ENCODE measurements at places on chromosomes 13 and 19.

DNA sequence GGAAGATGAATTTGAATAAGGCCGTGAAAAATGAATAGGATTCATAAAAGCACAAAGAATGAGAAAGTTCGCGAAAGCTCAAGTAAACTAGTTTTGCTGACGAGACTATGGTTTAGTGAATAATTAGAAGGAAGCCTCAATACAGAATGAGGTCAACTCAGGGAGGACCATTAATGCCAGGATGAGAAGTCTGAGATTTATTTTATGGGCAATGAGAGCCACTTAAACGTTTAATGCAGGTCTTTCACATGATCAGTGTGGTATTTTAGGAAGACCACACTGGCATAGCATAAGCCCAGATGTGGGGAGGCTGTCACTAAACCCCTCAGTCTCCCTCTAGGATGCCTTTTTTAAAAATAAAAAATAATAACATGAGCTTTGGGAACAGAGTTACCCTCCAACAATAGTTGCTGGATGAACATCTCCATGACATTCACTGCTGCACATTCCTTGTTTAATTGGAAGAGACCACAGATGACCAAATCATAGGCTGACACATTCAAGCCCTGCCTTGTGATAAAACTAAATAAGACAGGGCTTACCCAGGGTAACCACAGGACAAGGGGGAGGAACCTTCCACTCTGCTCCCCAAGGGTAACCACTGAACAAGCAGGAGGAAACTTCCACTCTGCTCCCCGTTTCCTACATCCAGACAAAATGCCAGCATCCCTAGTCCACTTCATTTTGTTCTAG, 43.6 kb upstream of the LSM14A start:
- peak; percentile 47 for DNase-seq

GRCh38 chr13:36709136-36709890, 35.5 kb downstream of the SERTM1 start:
- DNase-seq = no peak

- DNase-seq = no peak
Observed at GRCh38 chr19:17429641-17430113, 9.8 kb downstream of the MVB12A start.

DNA sequence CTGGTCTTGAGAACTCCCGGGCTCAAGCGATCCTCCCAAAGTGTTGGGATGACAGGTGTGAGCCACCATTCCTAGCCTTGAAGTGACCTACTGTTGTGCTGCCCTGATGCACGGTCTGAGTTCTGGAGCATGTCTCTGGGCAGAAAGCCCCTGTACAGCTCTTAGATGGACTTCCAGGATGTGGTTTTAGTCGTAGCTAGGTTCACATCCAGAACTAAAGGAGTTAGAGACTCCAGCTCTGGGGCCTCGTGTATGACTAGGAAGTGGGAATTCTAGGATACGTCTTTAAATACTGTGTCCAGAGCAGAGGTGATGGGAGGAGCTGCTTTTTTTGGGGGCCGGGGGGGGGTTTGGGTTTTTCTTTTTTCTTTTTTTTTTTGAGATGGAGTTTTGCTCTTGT, 12.2 kb downstream of the UPF1 start:
- DNase-seq = no peak

- peak; percentile 76 for DNase-seq
Observed at GRCh38 chr19:39398297-39398864, 7.2 kb downstream of the MED29 start.

DNA sequence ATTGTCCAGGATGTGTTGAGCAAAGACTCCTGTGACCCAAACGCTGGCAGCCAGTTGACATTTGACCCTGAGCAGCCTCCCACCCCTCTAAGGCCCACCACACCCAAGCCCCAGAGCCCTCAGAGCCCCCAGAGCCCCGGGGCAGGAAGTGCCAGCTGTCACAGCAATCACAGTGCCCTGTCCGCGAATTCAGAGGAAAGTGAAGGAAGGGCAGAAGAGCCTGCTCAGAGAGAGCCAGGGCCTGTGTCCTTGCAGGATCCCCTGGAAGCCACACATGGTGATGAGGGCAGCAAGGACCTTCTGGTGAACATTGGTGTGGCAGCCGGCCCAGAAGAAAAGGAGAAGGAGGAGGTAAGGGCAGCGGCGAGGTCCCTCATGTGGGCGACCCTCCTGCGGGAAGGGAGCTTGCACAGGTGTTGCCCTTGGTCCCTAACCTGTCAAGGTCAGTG, 63.7 kb downstream of the SPATA13 start:
- DNase-seq = no peak

DNA sequence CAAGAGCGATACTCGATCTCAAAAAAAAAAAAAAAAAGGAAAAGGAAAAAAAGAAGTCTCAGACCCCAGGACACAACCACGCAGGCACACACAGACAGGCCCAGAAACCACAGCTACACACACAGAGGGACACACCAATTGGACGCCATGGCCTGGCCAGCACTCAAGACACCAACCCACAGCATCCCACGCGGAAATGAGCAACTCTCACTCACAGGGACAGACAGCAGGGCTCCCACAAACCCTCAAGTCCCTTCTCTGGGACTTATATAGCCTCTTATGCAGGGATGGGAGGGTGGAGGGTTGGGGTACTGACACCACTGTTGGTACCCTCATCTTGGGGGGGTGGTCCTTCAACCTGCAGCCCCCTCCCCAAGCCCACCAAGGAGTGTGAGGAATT, 5.9 kb downstream of the NOTCH3 start:
- DNase-seq = peak; percentile 60

GRCh38 chr13:50596156-50596555, 247.3 kb downstream of the DLEU7 start:
- DNase-seq = no peak

- no peak for DNase-seq
Observed at GRCh38 chr13:67275351-67275960, 45.3 kb upstream of the PCDH9 start.

DNA sequence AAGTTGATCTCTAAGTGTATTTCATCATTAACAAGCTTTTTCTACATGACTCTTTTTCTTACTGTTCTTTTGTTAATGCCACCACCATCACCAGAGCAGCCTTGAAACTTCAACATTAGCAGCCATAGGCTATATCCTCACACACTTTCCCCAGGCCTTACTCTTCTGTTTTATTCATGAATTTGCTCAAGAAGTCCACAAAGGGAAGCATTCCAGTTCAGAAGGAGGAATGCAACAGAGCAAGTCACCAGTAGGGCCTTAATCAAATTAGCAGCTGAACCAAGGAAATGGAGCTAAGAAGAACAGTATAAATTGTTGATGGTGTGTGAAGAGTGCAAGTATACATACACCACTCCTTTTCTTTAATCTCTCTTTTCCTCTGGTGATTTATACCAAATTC, 223.1 kb downstream of the NBEA start:
- no peak for DNase-seq

DNA sequence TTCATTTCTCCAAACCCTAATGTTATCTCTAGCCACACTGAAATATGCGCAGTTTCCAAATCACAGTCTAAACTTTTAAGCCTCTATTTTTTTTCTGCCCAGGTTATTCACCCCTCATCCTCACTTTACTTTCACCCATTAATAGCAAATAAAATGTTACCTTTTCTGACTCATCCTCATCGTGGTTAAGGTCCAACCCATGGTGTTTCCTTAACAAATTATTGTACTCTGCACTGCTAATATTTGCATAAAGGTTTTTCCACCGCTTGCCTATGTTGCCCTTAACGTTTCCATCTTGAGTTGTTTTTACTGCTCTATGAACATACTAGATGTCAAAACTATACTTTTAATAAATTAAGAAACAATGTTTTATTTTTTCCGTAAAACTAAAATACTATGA, 780.9 kb upstream of the KLHL1 start:
- DNase-seq = no peak

- DNase-seq = peak; percentile 62
Observed at GRCh38 chr19:6087074-6087571, 23.2 kb downstream of the RFX2 start.

- DNase-seq = no peak
Observed at GRCh38 chr13:66468656-66469055, 761.5 kb downstream of the PCDH9 start.

GRCh38 chr13:66128692-66129269, 1101.4 kb downstream of the PCDH9 start:
- DNase-seq = peak; percentile 5

DNA sequence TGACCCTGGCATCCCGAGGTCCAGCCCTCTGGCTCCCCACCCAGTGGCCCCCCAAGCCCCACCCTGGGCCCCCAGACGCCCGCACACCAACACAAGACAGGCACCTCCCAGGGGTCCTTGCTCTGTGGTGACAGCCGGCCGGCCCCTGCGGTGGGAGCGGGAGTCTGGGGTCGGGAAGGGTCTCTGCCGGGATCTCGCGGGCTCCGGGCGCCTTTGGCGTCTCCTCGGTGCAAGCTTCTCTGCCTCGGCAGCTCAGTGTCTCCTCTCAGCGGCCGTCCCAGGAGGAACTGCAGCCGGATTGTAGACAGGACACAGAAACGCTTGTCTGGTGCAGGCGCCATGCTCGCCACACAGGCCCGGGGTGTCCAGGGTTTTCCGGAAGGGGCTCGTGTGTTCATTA, 43.7 kb downstream of the TMEM255B start:
- no peak for DNase-seq

- DNase-seq = peak; percentile 100
Observed at GRCh38 chr13:23701636-23702035, 131.4 kb downstream of the TNFRSF19 start.

GRCh38 chr19:44600466-44600865, 12.9 kb upstream of the IGSF23 start:
- no peak for DNase-seq

DNA sequence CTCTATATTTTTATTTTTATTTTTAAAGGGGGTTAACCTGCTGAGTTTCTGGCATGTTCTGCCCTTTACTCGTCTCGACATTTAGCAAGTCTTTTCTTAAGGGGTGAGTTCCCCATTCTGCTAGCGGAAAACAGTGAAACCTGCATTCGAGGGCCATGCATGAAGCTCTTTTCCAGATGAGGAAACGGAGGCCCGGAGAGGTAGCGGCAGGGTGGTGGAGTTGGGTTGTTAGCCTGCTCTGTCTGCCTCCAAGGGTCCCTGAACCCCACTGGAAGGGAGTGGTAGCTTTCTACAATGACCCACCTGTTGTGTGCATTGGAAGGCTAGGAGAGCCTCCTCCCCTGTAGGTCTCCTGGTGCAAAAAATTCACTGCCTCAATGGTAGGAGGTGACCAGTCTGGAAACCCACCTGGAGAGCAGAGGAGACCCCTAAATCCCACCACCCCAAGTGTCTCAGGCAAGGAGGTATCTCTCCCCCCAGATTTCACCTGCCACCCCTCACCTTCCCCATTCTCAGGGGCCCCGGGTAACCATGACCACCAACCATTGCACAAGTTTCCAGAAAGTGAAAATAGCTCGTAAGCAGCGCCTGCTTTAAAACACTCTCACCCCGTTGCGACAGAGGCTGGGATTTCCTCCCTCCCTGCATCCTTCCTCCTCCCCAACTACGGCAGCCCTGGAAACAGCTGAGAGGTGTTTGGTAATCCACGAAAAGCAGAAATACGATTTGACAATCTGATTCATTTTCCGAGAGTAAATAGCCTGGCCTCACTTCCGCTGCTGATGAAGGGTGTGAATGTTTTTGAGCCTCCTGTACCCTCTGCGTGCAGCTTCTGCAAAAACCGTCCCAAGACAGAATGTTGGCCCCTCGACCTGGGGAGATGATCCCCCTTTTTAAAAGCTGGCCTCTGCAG, 3.5 kb downstream of the KLF2 start:
- DNase-seq = peak; percentile 39

- no peak for DNase-seq
Observed at GRCh38 chr19:29860492-29860891, 48.7 kb downstream of the CCNE1 start.

- no peak for DNase-seq
Observed at GRCh38 chr13:39512687-39513086, 90.3 kb downstream of the LHFPL6 start.

DNA sequence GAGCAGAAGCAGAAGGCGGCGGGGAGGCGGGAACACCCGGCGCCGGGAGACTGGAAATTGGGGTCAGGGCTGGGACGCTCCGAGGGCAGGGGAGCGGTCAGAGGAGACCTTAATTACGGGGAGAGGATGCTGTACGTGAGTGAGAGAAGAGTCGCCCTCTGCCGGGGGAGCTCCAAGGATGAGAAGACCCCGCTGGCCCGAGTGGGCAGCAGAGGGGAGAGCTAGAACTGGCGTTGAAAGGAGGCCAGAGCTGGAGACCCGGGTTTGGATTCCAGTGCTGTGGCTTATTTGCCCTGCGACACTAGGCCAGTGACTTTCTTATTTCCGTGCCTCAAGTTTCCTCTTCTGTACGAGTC, 536 bp downstream of the FAM32A start:
- peak; percentile 70 for DNase-seq

- DNase-seq = peak; percentile 1
Observed at GRCh38 chr13:60837806-60838205, 440.8 kb downstream of the TDRD3 start.

GRCh38 chr13:23449398-23450162, 16.1 kb upstream of the SACS start:
- no peak for DNase-seq

DNA sequence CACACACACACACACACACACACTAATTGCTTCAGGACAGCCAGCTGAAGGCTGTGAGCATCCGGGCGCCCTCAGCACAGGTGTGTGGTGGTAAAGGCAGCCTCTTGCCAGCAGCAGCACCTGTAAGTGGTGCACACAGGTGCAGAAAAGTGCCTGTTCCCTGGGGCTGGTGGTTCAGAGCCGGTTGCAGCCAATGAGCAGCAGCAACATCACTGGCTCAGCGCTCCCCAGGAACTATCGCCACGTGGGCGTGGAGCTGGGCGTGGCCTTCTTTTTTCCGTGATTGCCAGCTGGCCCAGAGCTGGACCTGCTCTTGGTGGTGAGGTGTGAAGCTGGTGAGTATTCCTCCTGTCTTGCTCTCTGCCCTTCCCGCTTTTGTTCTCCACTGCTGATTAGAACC, at the start of gene NLRP5:
Gene NLRP5, plus strand, starts transcription at position 289 of the 400 bp plus-strand sequence.
- DNase-seq = no peak

DNA sequence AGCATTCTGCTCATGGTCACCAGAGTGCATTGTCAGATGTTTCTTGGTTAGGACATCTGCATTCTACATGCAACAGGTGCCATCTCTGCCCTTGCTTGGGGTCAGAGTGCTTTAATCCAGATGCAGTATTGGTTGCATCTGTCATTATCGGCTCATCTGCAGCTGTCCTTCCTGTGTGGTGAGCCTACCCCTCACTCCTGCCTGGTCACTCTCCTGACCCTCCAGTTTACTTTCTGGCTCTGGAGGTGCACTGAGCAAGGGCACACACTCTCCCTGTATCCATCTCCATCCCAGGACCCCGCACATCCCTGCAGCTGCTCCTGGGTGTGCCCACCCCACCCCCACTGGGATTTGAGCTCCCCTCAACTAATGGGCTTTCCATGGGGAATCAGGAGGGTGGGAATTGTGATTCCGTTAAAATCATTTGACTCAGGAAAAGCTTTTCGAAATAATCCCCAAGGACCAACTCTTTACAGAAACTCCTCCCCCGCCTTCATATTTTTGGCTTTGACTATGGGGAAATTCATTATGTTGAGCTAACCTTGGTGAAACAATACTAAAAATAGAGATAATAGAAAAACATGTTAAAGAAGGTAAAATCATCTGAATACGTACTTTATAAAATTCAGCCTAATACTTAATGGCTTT, 70.2 kb downstream of the COL4A2 start:
- DNase-seq = peak; percentile 64

Data from myocyte (in vitro differentiated cells).